ENCODE measurements at places on chromosomes 2 and 18.

DNA sequence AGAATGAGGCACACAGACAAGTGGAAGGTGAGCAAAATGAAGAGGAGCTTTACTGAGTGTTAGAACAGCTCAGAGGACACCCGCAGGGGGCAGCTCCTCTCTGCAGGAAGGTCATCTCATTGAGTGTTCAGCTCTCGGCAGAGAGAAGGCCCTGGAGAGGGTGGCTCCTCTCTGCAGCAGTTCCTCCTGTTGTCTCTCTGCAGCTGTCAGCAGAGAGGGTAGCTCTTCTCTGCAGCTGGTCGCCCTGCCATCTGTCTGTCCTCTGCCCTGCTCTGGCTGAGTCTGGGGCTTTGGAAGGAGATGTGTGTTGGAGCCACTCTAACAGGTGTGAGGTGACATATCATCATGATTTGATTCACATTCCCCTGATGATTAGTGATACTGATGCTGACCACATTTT lies 6.8 kb upstream of the SNTG2 start:
- DNase-seq: no peak

DNA sequence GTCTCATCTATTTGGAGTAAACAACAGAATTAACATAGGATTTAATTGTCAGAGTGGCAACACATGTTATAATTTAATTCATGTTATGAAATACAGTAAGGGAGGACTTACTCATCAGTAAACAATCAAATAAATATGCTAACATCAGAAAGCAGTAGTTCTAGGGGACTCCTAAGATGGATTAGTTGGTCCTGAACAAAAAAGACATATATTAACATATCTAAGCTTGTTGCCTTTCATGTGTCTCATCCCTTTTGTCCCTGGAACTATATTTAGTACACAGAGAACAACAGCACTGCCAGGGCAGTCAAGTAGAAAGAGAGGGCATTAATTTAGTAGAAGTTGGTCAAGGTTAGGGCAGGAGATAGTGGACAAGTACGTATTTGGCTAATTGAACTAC lies 117.8 kb upstream of the FZD5 start:
- DNase-seq: no peak

GRCh38 chr18:35514283-35514682 lies 16.5 kb upstream of the INO80C start:
- no peak for DNase-seq

DNA sequence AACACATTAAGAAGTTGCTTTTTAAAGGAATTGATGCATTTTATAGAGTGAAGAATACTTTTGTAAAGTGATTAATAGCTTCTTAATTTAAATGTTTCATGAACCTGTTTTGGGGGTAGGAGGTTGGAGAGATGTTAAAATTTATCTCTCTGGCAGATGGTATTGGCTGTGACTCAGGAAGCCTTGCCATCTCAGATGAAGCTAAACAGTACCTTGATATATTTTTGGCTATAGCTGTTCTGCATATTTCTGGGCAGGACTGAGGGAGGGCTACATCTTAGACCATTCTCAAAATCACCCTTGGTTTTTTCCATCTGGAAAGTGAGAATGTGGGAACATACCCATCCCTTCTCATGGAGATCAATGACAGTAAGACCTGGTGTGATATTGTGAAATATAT lies 13.4 kb downstream of the CAPN14 start:
- no peak for DNase-seq

- no peak for DNase-seq
Observed at GRCh38 chr18:13370995-13371625, 152.6 kb downstream of the LDLRAD4 start.

DNA sequence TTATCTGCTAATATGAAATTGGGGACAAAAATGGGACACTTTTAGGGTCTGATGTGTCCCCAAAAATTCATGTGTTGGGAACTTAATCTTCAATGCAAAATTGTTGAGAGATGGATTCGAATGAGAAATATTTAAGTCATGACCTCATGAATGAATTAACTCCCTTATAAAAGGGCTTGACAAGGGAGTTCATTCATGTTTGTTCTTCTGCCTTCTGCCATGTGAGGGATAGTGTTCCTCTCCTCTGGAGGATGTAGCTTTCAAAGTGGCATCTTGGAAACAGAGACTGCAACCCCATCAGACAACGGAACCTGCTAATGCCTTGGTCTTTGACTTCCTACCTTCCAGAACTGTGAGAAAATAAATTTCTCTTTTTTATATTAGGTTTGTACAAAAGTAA lies 89.2 kb upstream of the LINC00305 start:
- DNase-seq: no peak

DNA sequence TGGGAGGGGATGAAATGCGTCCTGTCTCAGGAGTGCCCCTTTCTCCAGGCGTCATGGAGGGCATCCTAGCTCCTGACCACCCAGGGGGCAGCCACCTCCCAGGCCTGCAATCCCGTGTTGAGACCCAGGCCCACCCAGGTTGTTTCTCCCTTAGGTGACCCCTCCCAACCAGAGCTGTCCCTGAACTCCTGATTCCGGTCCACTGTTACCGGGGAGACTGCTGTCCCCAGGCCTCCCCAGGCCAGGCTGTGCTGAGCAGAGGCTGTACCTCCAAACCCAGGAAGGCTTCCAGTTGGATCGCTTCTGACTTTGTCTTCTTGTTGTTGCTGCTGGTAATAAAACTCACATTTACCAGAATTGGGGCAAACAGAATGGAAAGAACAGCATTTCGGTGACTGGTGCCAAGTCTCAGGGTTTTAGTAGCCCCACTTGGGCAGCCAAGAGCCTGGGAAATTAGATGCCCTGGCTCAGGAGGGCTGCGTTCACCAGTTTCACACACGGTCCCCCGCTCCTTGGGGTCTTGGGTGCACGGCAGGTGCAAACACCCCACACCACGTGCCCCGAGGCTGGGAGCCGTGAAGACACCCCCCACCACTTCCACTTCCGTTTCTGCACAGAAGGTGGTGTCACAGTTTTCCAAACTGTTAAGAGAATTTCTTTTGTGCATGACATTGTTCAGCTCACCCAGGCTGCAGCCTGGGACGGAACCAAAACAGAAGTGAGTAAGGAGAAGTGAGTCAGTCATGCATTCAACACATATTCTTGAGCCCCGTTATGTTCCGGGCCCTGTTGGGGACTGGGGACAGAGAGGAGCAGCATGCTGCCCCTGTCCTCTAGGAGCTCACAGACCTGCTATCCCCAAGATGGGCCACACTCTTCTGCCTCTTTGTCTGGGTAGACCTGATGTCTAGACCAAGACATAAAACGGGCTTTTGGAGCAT lies 29.4 kb downstream of the ITM2C start:
- no peak for DNase-seq

DNA sequence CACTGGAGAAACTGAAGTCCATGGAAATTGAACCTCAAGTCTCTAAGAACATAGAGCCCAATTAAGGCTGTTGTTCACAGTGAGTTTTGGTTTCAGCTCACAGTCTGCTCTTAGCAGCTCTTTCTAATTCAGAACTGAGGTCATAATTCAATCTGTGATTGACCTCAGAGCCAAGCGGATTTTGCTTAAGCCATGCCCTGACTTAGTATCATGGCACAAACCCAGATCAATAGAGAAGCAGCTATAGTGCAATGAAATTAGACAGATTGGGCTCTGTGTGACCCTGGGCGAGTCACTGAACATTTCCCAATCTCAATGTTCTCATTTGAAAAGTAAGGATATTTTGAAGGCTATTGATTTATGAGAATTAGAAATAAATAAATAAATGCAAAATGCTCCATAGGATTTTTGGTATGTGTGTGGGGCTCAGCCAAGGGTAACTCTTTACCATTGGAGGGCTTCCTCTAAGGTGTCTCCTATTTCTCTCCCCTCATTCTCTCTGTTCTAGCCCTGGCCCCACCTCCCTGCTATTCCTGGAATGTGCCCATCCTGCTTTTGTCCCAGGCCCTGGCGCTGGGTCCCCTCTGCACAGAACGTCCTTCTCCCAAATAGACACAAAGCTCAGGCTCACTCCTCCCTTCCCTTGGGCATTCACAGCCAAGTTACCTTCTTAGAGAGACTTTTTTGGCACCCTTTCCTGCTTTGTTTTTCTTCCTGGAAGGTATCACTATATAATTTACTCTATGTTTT lies 239.6 kb downstream of the LPIN1 start:
- no peak for DNase-seq

GRCh38 chr2:196173505-196173904 lies 2.1 kb upstream of the STK17B start:
- DNase-seq: no peak

DNA sequence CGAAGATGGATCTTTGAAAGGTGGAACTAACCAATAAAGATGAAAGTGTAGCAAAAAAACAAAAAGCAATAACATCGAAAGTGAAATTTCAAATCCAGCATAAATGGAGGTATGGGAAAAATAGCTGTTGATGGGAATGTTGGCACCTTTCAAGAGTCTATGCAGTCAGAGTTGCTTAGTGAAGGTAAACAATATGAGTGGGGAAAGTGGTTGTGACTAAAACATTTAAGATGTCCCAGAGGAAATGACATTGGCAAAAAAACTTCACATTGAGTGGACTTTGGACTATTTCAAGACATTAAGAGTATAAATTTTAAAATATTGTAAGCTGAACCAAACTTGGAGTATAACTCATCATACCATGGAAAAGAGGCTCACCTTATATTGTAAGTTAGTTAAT lies 17.7 kb downstream of the ETAA1 start:
- no peak for DNase-seq

- DNase-seq: peak; percentile 42
Observed at GRCh38 chr2:7012141-7012764, 95.0 kb downstream of the RNF144A start.

DNA sequence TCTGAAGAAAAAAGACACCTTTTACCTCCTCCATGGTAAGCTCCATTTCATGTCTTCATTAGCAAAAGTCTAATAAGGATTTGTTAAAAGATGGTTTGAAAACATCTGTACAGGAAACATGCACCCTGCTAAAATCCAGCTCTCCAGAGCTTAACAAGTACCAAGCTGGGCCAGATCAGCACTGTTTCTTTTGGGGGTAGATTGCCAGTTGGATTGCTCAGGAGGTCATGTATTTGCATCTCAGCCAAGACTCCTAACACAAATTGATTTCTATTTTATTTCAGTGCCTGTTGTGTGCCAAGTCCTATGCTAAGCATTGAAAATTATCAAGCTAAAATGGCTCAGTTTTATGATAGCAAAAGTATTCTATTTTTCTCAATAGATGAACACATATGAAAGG lies 3.4 kb upstream of the TMEM182 start:
- no peak for DNase-seq

DNA sequence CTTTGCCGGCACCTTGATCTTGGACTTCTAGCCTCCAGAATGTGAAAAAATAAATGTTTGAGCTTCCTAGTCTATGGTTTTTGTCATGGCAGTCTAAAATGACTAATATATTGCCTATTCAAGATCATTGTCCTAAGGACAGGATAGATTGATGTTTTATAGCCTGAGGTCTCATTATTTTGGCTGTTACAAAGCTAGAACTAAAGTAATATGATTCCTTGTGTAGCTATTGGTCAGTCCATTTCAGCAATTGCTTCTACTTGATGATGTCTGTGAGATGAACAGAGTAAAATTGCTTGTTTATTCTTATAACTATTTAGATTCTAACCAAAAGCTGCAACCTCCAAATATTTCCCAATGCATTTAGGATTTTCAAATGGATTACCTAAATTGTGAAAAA lies 145.0 kb downstream of the HRH4 start:
- no peak for DNase-seq

DNA sequence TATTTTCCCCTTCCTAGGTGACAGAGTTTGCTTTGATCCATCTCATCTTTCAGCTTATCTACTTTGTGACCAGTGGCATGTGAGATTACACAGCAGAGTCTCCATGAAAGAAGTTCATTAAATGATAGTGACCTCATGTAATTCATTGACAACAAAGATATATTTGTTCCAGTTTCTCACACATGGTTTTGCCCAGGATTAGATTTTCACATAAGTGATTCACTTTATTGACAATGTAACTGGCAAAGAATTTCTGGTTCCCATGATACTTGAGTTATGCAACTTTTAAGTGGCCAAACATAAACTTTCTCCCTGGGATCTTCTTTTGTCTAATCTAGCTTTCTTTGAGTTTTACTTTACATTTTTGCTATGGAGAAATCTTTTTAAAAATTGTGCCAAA lies 50.0 kb downstream of the MC4R start:
- no peak for DNase-seq

DNA sequence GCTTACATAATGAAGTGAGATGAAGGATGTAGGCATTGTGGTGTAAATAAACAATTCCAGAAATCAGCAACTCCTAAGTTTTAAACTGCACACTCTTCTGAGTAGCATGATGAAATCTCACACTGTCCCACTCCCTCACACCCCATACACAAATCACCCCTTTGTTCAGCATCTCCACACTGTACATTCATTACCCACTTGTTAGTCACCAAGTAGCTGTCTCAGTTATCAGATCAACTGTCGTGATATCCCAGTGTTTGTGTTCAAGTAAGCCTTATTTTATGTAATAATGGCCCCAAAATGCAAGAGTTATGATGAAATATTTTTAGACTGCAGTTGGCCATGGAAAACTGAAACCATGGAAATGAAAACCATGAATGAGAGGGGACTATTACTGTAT lies 135.7 kb downstream of the GRB14 start:
- no peak for DNase-seq

- DNase-seq: no peak
Observed at GRCh38 chr2:106972782-106973181, 86.8 kb upstream of the ST6GAL2 start.

GRCh38 chr2:184530239-184530638 lies 68.1 kb upstream of the ZNF804A start:
- DNase-seq: no peak

GRCh38 chr2:60885683-60886082 lies 4.3 kb downstream of the REL start:
- DNase-seq: no peak

DNA sequence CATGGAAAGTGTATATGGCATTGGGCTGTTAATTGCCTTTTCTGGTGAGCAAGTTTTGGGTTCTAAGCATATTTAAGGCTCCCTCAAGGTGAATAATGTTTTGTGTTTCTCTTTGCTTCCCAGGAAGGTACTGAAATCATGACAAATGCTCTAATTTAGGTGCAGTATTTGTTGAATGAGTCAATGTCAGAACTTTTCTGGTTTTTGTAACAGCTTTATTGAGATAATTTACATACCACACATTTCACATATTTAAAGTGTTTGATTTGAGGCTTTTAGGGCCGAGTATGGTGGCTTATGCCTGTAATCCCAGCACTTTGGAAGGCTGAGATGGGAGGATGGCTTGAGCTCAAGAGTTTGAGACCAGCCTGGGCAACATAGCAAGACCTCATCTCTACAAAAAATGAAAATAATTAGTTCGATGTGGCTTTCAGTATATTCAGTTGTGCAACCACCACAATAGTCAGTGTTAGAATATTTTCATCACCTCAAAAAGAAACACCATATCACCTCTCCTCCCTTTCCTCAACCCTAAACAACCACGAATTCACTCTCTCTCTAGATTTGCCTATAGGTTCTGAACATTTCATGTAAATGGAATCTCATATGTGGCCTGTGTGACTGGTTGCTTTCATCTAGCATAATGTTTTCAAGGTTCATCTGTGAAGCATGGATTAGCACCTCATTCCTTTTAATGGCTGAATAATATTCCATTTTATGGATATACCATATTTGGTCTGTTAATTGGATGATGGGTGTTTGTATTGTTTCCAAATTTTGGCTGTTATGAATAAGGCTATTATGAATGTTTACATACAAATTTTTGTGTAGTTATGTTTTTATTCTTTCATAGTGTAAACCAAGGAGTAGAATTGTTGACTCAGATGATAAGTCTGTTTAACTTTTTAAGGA lies 54.9 kb downstream of the MGAT5 start:
- DNase-seq: no peak

All from hippocampal formation (tissue), 2 donors.